ENCODE measurements at places on chromosomes 6 and 20. TPM values are rescaled to one million over a fixed set of nuclear protein-coding genes. Genes with fewer than 3 reads are reported as not detected.

- DNase-seq, result no peak
These were observed 208.0 kb upstream of the PRND start for GRCh38 chr20:4513720-4514119.

- no peak for DNase-seq
These were observed 101.3 kb downstream of the MTHFD1L start for GRCh38 chr6:150966786-150967185.

- DNase-seq, result no peak
These were observed 27.9 kb upstream of the TMEM181 start for GRCh38 chr6:158531970-158532369.

GRCh38 chr6:160102956-160103824 lies 18.4 kb upstream of the SLC22A1 start:
- peak; percentile 55 for DNase-seq

DNA sequence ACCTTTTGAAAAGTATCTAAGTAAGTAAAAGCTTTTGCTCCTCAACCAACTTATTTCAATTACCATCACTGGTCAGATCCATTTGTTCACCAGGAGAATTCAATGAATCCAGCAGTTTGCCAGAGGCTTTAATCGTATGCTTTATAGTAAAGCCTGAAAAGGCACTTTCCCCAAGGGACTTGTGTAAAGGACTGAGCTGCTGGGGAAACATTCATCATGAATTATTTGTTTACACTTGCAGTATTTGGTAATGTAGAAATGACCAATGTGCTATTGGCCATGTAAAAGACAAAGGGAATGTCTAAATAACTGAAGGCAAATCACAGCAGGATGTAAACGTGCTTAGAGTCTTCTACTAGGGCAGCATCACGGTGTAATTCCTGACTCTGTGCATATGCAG lies 471.4 kb downstream of the ADGRB3 start:
- no peak for DNase-seq

DNA sequence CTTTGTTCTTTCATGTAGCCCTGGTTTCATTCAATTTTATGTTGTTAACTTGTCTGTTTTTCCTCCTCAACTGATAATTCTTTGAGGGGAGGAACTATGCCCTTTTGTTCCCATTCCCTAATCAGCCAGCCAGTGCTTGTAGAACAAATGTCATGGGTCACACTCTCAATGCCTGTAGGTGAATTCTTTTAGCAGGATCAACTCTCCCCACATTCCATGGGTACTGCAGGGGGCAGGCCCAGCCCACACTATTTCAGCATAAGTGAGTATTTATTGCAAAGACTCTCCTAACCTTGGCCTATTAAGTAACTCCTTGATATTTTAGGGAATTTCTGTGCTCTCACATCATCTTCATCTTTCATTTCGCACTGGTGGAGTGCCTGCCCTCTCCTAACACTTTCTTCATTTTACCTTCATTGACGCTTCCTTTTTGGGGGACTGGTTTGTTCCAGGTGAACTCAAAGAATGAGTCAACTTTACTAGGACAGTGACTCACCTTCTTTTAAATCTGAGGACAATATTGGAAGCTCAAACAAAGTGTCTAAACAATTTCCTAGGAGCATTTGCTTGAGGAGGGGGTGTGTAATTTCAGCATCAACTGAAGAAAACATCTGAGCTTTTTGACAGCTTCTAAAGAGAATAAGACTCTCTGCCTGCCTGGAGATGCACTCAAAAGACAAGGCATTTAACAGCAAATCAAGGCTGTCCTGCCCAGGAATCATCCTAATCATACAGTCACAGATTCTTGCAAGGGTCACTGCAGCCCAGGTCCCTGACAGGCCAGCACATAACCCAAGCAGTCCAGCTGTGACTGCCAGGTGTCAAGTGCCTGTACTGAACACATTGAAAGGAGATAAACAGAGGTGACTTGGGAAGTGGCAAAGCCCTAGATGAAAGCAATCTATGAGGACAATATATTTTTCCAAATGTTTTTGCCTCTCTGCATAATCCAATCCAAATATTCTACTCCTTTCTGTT lies 263.9 kb upstream of the PRND start:
- DNase-seq, result no peak

DNA sequence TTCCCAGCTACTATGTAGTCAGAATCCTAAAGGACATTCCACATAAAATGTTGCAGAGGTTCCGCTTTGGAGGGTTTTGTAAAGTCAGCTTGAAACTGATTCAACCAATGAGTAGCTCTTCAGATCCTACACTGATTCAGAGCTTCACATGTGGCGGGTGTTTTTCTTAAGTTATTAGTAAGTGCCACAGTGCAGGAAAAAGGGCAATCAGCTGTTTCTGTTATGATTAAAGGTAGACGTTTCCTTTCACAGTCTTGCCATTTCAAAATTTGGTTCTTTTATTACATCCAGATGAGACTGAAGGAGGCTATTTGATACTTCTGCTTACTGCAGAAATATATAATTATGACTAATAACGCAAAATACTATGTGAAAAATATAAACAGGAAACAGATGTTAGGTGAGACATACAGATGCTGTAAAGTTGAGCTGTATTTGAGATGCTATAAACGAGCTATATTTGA lies 443.9 kb downstream of the CDKAL1 start:
- no peak for DNase-seq

The AKAP7 gene
- 10.9 TPM for total RNA-seq

The CBFA2T2 gene
- 23.5 TPM for total RNA-seq

The RPP21 gene
- 75.5 TPM for total RNA-seq

The HLA-DRA gene
- total RNA-seq, result 2.8 TPM

The BPI gene
- not detected for total RNA-seq

The SLC35D3 gene
- total RNA-seq, result 0.37 TPM

The RNF144B gene
- total RNA-seq, result 8.2 TPM

The TUBE1 gene
- total RNA-seq, result 17.4 TPM

The ESR1 gene
- total RNA-seq, result 1.3 TPM
